ENCODE measurements at places on chromosomes 6 and 20.
A peak's percentile ranks its signal among the peaks of the same experiment; 100 is the strongest.

GRCh38 chr6:17892097-17892686 is 95.2 kb downstream of the KIF13A start:
- peak; percentile 46 for DNase-seq

DNA sequence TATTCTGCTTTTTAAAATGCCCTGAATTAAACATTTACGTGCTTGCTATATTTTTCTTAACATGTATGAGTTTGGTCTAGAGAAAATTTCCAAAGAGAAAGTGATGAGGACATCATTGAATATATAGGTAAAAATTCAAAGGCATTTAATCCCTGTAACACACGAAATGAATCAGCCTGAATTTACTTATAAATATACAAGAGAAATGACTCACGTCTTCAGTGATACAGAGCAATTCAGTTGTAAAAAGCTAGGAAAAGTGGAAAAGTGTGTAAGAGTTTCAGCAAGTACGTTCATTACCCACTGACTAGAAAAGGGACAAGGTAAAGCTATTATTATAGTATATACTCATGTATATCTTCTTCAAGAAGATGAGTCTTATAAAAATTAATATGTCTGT is 124.8 kb downstream of the HIVEP1 start:
- no peak for DNase-seq

- DNase-seq, result peak; percentile 96
Measured at GRCh38 chr6:28252009-28252975, at the start of gene ZKSCAN4. ZKSCAN4 (minus strand) TSS chr6:28252269; CDS start chr6:28251980, 289 bp downstream.

GRCh38 chr6:109095835-109096084 is 453 bp downstream of the CEP57L1 start:
- no peak for DNase-seq

GRCh38 chr20:43193443-43193842 is 3.7 kb upstream of the PTPRT start:
- no peak for DNase-seq

DNA sequence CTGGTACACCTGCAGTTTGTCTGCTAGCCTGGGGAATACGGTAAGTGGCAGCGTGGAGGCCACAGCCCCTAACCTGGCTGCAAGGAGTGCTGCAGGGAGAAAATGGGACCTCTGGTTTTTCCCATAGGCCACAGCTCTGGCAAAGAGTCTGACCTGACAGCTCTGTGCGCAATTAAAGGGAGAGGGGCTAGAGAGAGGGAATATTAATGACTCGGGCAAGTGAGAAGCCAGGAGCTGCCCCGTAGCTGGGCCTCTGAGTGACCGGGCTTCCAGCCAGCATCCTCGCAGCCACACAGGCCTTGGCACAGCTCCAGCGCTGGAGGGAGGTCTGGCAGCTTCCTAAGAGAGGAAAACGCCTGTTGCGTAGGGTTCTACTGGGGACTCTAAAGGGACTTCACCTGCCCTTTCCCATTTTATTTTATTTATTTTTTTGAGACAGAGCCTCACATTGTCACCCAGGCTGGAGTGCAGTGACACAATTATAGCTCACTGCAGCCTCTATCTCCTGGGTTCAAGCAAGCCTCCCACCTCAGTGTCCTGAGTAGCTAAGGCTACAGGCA is 18.2 kb upstream of the OCSTAMP start:
- DNase-seq, result no peak

DNA sequence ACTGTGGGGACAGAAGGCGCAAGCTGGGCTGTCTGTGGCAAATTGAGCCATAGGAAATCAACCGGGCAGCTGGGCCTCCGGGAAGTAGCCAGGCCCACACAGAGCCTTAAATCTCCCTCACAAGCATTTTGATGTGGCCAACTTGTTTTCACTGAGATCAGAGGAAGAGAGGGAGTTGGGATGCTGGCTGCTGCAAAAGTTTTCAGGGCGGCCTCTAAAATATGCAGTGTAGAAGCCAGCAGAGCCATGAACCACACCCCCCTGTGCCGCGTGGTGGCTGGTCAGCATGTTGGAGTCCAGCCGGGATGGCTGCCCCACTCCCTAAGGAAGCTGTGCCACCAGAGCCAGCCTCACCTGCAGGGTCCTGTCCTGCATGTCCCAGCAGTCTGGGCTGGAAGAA is 167.4 kb downstream of the CDC5L start:
- DNase-seq, result no peak

DNA sequence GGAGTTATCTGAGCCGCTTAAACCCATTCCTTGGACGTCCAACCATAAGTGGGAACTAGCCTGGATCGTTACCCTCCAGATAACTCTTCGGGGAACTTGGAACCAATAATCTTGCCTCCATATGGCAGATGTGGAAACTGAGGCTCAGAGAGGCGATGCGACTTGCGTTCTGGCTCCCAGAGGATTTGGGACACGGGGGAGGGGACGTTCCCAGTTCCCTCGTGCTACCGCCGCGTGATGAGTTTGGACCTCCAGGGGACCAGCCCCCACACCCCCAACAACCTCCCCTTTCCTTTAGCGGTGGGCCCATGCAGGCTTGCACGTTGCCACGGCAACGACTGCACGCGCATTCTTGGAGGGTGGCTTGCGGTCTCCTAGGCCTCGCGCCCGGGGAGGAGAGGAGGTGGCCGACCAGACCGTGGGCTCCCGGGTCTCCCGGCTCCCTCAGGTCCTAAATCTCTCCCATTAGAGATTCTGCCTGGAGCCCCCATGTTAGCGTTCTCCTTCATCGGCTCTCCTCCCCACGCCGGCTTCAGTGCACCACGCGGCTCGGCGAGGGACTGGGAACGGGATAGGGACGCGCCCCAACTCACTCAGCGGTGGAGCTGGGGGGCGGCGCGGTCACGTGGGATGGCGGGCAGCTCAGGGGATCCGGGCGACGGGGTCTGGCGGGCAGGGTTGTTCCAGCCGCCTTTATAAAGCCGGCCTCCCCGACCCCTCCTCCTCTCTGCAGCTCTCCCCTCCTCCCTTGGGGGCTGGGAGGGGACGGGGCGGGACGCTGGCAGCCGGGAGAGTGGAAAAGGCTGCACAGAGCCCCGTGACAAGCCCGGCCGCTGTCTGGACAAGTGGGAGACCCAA is at the start of gene PLTP:
TSS of gene PLTP (minus strand) at position 670 of the 858 bp plus-strand sequence. CDS start 703 bp downstream, outside the sequence.
- peak; percentile 82 for DNase-seq

GRCh38 chr6:130900913-130901312 is 73.7 kb downstream of the SMLR1 start:
- peak; percentile 30 for DNase-seq

DNA sequence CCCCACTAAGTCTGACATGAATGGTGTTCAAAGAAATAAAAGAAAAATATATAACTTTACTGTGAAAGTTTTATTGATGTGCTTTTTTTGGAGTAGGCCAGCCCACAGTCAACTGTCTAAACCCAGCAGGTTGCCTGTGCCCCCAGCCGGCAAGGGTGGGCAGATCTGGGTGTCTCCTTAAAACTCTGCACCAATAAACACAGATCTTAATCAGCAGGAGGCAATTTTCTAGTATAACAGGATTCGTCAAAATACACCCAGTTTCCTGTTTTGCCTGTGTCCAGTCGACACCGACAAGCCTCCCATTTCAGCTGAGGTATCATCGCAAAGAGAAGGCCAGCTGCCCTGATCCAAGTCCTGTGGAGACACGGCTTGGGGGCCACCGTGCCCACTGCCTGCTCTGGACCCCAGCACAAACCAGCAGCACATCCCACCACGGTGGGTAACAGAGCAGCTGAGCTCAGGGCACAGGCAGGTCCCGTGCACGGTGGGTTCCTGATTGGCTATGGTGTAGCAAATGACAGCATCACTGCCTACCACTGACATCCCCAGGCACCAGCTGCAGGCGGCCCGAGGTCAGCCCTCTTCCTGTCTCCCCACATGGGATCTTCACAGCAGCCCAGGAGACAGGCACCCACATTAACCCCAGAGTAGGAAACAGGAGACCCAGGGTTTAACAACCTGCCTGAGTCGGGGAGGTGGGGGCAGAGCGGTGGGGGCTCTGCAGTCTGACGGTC is 15.7 kb downstream of the BMP7 start:
- peak; percentile 56 for DNase-seq

DNA sequence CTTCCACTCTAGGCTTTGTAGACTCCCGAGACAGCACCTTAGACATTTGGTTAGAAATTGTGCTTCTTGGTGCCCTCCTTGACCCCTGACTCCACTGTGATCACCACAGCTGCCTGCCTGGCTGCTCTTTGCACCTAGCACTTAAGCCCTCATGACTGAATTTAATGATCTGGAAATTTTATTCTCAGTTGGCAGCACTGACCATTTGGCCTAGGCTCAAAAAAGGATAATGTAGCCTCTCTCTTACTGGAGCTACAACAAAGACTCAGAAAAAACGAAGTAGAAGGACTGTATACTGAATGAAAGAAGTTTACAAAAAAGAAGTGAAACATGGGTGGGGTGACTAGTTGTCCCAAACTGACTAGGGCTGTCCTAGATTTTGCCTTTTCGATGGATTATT is 11.3 kb upstream of the ABRACL start:
- no peak for DNase-seq

DNA sequence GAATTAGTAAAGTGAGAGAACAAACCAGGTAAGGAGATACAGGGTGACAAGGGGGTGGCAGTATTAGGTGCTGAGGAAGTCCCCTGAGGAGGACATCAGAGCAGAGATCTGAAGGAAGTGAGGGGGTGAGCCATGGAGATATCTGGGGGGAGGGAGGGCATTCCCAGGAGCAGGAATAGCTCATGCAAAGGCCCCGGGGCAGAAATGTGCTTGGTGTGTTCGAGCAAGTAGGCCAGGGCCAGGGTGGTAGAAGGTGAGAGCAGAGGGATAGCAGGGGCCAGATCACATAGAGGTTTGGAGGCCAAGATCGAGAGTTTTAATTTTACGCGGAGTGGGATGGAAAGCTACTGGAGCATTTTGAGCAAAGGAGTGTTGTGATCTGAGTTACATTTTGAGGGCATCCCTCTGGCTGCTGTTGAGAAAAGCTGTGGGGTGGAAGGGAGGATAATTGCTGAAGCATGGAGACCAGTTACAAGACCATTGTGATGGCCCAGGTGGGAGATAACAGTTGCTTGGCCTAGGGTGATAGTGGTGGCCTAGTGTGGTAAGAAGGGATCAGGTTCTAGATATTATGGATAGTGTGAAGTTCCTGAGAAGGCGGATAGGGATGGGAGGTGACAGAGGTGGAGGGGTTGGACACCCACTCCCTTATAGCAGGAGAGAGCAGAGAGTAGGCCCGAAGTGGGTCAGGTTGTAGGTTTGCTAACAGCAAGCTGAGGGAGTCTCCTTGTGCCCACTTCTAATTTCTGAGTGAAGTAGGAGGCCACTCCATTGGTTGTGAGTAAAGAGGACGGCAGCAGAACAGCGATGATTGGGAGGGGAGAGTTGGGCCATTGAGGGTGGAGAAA is 10.2 kb downstream of the ARFGEF2 start:
- DNase-seq, result peak; percentile 50

GRCh38 chr6:157769776-157770426 is 53.1 kb upstream of the SNX9 start:
- DNase-seq, result no peak

DNA sequence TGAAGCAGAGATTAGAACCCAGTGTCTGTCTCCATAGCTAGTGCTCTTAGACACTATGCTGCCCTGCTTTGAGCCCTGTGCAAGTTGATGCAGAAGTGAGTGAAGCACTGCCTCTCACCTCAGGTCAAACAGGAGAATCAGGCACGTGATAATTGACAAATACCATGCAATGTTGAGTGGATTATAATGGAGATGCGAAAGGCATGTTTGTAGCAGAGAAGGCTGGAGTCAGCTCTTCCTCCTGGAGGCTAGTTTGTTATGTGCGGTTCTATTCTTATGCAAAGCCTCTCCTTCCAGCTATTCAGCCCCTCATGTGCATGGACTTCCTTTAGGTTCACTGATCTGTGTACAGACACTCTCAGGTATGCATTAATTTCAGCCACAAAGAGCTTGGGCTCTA is 108.5 kb downstream of the MANEA start:
- DNase-seq, result peak; percentile 22

GRCh38 chr6:54574671-54575070 is 266.4 kb downstream of the TINAG start:
- DNase-seq, result no peak

DNA sequence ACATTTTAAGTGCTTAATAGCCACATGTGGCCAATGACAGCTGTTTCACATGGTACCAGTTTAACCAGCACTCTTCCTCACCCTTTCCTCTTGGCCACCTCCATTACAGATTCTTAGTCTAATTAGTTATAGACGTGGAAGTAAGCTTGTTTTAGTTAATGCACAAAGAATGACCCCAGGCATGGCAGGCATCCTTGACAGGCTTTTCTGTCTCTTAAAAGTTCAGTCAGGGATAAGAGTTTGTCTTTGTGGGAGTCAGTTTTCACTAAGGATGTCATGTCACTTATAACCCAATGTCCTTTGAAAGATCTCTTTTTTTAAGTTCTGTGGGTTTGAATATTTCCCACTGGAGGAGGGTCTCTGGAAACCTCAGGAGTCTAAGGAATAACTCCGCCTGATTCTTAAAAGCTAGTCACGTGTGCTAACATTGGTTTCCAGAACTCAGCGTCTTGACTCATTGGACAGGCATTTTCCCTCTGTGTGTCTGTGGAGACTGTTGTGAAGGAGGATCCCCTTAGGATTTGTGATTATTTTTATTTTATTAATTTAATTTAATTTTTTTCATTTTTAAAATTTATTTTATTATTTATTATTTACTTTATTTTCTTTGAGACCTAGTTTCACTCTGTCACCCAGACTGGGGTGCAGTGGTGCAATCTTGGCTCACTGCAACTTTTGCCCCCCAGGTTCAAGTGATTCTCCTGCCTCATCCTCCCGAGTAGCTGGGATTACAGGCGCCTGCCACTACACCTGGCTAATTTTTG is 171.4 kb downstream of the ZFAND3 start:
- DNase-seq, result peak; percentile 16

DNA sequence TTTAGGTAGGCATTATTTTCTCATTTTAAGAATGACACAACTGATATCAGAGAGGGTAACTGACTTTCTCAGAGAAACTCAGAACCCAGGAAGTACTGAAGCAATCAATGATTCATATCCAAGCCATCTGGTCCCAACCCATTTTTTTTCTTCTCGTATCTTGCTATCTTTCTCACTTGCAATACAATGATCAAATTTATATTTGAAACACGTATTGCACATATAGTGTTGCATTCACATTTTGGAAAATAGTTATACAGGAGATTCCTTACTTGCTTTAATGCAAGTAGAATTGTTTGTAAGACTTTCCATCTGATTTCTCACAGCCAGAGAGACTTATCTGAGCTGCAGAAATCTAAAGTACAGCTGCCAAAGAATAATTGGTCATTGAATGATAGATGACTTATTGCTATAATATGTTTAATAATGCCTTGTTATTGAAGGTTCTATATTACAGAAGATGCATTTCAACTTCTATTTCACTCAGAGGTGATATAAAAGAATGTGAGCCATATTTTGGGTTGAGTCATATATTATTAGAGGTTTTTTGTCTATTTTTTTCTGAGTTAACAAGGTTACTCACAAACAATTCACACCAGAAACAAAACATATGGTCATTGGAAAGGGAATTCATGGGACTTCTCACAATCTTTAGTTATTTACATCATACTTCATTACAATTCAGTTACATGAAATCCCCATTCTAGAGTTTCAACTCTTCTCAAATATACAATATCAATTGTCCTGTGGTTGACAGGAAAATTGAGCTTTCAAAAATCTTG is 337.5 kb upstream of the CITED2 start:
- no peak for DNase-seq

DNA sequence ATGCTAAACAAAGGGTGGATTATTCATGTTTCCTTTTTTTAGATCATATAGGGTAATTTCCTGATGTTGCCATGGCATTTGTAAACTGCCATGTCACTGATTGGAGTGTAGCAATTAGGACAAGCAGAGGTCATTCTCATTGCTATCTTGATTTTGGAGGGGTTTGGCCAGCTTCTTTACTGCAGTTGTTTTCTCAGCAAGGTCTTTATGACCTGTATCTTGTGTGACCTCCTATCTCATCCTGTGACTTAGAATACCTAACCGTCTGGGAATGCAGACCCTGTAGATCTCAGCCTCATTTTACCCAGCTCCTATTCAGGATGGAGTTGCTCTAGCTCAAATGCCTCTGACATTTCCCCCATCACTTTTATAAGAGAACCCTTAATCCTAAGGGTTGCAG is 53.6 kb downstream of the CDS2 start:
- DNase-seq, result peak; percentile 92
